ENCODE measurements at places on chromosomes 7 and 10. TPM values are rescaled to one million over a fixed set of nuclear protein-coding genes. Genes with fewer than 3 reads are reported as not detected.

- DNase-seq: no peak
Observed at GRCh38 chr7:7395785-7396184, 139.9 kb downstream of the COL28A1 start.

DNA sequence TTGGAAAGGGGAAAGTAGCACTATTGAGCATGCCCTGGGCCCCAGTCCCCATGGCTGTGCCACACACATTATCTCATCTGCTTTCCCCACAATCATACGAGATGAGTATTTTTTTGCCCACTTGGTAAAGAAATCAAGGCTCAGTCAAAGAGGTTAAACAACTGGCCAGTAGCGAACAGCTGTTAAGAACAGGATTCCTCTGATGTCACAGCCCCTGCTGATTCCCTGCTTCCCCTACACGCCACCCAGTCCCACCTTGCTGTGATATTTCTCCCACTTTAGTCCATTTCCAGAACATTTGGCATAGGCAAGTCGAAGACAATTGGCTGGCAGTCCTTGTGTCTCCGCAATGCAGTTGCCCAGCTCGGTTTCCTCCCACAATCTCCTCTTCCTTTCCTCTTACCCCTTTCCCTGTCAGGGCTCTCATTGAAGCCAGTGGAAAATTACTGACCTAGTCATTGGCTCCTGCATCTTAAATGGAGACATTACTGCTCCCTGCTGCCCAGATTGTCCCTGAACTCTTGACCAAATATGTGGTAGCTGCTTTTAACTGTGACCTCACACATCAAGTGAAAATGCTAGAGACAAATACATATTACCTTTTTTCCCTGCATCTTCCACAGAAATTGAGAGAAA is 56.5 kb upstream of the EEPD1 start:
- no peak for DNase-seq

- DNase-seq: no peak
Observed at GRCh38 chr7:69903410-69903809, 305.1 kb downstream of the AUTS2 start.

DNA sequence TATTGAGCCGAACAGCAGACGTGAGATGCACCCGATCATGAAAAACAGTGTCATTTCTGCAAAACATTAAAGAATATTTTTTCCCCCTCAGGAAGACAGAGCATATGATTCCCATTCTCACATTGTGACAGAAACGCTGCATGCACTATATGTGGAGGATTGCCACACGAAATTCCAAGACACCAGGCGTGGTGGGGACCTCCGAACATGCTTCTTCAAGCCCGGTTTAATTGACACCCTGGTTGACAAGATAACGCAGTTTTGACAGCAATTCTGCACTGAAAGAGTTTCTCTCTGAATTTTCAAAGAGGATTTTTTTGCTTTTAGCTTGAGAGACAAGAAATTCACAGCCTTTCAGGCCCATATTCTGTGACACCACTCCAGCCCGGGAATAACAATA is 442.8 kb upstream of the NRP1 start:
- no peak for DNase-seq

DNA sequence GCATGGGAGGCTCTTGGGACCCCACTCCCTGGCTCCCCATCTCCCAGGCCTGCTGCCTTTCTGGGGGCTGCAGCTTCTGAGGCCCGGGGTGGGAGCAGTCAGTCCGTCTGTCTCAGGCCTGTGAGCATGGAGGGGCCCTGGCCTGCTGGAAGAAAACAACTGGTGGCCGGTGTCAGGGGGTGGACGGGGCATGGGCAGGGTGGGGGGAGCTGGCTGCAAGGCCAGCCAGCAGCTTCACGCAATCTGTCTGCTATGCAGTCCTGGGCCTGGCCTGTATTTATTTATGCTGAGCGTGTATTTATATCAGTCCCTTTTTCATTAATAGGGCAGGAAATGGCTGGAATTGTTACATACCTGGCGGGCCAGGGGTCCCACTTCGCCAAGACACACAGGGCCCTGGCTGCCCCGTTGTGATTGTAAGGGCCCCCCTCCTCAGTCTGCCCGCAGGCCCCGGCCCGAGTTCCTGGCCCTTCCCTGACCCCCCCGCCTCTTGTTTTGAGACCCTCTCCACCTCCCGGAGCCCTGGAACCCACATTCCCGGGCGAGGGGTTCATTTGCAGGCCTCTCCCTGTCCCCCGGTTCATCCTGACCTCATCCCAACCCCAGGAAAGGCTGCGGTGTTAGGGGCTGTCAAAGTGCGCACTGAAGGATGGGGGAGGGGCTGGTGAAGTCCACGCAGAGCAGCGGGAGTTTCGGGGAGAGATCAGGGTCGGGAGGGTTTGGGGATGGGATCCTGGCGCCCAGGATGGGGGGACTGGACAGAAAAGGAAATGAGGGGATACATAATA is 8.2 kb downstream of the TMEM270 start:
- DNase-seq: peak; percentile 76

DNA sequence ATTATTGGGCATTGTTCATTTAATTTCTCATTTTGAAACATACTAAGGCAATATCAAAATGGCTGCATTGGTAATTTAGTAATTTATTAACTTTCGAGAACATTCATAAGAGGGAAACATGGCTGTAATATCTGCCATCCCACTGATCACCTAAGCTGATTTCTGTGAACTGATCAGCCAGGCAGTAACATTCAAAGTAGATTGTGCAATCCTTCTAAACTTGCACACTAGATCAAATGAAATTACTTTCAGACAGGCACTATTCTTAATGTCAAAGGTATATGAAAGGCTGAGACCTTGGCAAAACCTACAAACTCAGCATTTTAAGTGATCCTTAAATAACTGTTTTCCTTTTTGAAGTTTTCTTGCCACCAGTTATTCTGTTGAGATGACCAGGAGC is 290.7 kb downstream of the CACNA2D1 start:
- no peak for DNase-seq

- no peak for DNase-seq
Observed at GRCh38 chr7:113444261-113444660, 325.9 kb upstream of the SMIM30 start.

- DNase-seq: no peak
Observed at GRCh38 chr10:33749790-33750189, 415.3 kb upstream of the NRP1 start.

- no peak for DNase-seq
Observed at GRCh38 chr7:54781134-54781920, 22.3 kb upstream of the SEC61G start.

DNA sequence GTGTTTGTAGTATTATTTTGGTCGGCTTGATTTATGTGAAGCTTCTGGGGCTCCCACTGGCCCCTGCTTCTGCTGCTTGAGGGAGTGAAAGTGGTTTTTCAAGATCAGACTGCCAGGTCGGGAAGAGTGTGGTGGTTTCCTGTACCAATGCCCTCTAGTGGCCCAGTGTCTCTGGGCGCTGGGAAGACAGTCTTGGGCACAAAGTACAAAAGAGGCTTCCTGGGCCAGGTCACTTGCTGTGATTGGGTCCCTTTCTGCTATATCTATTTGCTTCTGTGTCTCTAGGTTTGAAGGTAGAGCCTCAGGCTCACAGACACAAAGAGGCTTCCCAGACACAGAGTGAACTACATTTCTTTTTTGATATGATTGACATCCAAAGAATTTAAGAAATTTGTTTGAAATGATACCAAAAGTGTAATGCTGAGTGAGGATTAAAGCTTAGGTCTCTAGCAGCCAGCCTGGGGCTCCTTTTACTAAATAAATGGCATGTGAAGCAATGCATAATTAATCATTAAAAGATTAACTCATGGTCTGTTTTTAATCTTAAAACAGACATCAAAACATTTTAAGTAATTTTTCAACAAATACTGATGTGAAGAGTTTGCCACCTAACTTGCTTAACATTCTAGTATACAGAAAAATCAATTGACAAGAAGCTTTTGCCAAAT is 36.3 kb downstream of the ABCB1 start:
- peak; percentile 47 for DNase-seq

- peak; percentile 51 for DNase-seq
Observed at GRCh38 chr10:80526742-80527141, 11.0 kb upstream of the SH2D4B start.

GRCh38 chr7:10121631-10122030 is 852.0 kb upstream of the PHF14 start:
- no peak for DNase-seq

- no peak for DNase-seq
Observed at GRCh38 chr10:43350686-43351085, 20.8 kb upstream of the FXYD4 start.

- peak; percentile 65 for DNase-seq
Observed at GRCh38 chr7:128879939-128880746, 17.5 kb downstream of the ATP6V1F start.

DNA sequence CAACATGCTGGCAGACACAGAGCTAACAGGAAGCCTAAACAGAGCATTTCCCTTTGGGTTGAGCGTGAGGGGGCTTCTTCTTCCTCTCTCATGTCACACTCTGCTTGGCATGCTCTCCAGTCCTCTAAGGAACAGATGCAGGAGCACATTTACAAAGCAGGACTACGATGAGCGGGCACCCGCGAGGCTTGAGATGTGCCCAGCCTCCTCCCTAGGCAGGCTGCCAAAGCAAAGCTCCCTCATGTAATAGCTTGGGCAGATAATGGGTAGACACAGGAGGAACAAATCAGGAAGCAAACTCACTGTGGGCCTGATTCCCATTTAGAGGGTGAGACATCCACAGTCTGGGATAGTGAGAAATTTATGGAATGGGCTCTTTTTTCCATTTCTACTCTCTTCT is 519.1 kb downstream of the NRG3 start:
- DNase-seq: no peak

DNA sequence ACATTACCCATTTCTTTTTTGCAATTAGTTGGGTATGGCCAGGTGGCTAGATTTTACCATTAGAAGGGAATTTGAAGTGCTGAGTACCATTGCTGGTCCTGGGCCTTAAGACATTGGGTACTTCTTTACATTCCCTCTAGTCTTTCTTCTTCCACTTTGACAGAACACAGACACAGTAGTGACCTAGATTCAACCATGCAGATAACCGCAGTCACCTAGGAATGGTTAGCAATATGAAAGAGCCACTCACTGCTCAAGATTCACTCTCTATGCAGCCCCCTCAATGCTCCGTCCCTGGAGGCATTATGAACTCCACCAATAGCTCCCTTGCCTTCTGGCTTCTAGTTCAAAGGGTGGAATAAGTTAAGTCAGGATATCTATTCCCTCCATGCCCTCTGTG is 16.2 kb upstream of the PON1 start:
- DNase-seq: no peak

DNA sequence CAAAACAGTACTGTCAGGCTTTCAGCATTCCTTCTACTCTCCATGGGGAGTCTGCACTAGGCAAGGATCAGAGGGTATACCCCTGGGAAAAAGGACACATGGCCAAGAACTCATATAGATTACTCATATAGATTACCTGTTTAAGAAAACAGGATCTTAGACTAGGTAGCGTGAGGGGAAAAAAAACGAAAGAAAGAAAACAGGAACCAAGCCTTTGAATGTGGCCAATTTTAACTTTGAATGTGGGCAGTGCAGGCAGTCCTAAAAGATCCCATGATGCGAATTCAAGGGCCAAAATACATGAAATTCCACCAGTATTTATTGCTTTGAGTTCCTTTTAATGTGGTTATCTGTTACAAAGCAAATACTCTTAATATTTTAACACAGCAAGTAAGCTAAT is 108.6 kb upstream of the TAC1 start:
- DNase-seq: no peak

GRCh38 chr10:58840840-58841435 is 328.3 kb downstream of the BICC1 start:
- DNase-seq: no peak

DNA sequence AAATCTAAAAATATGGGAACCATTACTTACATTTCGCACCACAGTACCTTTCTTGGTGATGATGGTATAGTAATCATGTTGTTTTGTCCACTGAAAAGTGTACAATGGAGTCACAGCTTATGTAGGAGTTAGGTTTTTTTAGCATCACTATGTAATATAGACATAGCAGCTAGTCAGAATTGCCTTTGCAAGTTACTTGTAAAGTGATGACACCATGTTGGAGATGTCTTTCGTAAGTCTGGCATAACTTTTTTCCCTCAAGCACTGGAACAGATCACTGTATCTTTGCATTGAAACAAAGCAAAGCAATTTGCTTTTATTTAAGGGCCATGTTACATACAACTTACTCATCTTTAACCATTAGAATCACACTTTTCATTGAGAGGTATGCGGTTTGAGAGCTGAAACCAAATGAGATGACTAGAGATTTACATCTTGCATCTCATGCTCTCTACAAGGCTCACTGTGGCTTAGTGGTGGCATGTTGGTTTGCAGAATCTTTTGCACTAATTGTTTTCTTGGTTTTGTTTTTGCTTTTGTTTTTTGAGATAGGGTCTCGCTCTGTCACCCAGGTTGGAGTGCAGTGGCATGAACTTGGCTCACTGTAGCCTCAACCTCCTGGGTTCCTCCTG is 18.3 kb downstream of the UBN2 start:
- DNase-seq: no peak

DNA sequence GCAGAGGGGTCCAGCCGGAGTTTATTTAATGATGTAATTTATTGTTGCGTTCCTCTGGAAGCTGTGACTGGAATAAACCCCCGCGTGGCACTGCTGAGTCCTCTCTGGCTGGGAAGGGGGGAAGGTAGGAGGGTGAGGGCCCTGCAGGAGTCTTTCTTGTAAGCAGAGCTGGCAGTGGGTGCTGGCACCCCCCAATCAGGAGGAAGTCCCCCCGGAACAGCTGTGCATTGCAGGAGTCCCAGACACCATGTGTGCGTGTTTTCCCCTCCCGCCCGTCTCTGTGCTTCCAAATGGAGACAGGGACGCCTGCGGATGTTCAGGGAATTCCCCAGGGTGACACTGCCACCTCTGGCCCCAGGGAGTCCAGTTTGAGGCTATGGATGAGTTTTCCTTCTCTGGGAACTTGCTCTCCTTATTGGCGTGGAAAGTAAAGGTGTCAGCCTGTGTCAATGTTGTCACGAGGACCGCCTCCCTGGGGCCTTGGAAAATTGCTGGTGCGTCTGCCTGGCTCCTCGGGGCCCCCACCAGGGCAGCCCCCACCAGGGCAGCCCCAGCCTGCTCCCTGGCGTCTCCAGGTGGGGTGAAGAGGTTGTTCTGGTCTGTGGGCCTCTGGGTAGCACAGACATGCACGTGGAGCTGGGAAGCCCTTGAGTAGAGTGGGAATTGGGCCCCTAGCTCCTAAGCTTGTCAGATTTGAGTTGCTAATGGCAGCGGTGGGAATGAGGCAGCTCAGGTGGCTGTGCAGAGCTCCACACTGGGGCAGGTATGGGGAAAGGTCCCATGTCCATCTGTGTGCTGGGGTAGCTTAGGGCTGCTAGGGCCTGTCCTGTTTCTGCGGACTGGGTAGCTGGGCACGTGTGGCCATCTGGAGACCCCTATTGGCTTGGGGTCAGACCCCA is 2.7 kb downstream of the FZD9 start:
- no peak for DNase-seq

Gene ADCY1
- total RNA-seq: 3.3 TPM

Gene DYDC2
- total RNA-seq: not detected

Gene ERVW-1
- not detected for total RNA-seq

Gene GNG11
- 9.8 TPM for total RNA-seq

Gene SYT15
- total RNA-seq: 24.8 TPM

Gene MARVELD1
- 92.4 TPM for total RNA-seq

Gene GOLGA7B
- 0.36 TPM for total RNA-seq

Gene CALHM3
- total RNA-seq: not detected

Gene LRRC17
- total RNA-seq: 8.1 TPM

Gene VPS37D
- total RNA-seq: 1.8 TPM

Gene NANOS1
- 1.9 TPM for total RNA-seq

Gene MMD2
- total RNA-seq: not detected

Gene POM121L12
- not detected for total RNA-seq

Measured in aorta (tissue), 5 donors.